ENCODE measurements at places on chromosomes 2 and 18.

DNA sequence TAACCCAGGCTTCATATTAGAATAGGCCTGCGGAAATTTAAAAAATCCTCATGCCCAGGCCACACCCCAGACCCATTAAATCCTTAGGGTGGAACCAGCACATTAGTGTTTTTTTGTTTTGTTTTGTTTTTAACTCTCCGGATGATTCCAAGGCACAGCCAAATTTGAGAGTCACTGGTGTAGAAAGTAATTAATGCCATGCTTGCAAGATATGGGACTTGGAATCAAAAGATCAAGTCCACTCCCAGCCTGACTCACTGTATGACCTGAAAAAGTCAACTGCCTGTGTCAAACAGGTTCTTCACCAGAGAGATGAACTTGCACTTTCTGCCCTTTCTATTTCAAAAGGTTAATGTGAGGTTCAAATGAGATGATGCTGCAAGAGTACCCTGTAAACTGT is 310.3 kb upstream of the LYPD1 start:
- DNase-seq, result no peak

- no peak for DNase-seq
Observed at GRCh38 chr2:97654791-97655190, 8.9 kb downstream of the COX5B start.

GRCh38 chr18:76581261-76581660 is 86.2 kb upstream of the ZNF516 start:
- no peak for DNase-seq

GRCh38 chr2:201057087-201057521 is 14.4 kb downstream of the HYCC2 start:
- no peak for DNase-seq

Measured in D341Med (cell line).